ENCODE measurements at places on chromosomes 2 and 18.

DNA sequence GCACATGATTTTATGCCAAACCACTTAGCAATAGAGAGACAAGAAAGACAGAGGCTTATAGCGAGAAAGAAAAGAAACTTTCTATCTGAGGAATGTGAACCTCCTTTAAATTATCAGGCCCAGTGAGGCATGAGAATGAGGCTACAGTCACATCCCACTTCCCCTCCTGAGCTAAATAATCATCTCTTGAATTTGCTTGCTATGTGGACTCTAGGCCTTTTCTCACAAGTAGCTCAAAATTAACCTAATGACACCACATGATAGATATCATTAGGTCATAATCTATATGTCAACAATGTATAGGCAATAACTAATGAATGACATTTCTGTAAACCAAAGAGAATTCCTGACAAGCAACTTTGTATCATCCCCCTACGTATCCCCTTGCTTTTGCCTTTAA is 301.5 kb upstream of the MGAT5 start:
- no peak for DNase-seq

- no peak for DNase-seq
Measured at GRCh38 chr2:65358678-65359400, 73.6 kb downstream of the SPRED2 start.

- no peak for DNase-seq
Measured at GRCh38 chr2:231615058-231615671, 22.5 kb downstream of the TEX44 start.

DNA sequence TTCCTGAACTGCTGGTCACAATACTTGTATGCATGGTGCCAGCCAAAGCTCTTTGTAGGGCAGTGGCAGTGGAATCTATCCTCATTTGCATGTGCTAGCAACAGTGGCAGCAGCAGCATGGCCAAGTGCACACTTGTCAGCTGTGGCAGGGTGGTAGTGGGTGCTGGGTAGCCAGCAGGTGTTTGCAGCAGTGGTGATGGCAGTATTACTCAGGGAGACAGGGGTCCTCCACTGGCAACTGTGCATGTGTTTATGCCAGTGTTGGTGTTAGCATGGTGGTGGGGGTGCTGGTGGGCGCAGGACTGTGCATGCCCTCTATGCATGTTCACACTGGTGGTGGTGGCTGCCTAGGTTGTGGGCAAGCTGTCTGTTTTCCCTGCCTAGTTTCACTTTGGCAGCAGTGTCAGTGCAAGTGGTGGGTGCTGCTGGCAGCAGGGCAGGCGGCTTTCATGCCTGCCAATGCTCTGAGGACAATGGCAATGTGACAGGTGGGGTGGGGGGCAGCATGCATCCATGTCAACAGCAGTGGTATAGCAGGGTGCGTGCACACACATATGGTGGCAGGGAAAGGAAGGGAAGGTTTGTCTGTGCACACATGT is 41.2 kb downstream of the GALNT13 start:
- no peak for DNase-seq

DNA sequence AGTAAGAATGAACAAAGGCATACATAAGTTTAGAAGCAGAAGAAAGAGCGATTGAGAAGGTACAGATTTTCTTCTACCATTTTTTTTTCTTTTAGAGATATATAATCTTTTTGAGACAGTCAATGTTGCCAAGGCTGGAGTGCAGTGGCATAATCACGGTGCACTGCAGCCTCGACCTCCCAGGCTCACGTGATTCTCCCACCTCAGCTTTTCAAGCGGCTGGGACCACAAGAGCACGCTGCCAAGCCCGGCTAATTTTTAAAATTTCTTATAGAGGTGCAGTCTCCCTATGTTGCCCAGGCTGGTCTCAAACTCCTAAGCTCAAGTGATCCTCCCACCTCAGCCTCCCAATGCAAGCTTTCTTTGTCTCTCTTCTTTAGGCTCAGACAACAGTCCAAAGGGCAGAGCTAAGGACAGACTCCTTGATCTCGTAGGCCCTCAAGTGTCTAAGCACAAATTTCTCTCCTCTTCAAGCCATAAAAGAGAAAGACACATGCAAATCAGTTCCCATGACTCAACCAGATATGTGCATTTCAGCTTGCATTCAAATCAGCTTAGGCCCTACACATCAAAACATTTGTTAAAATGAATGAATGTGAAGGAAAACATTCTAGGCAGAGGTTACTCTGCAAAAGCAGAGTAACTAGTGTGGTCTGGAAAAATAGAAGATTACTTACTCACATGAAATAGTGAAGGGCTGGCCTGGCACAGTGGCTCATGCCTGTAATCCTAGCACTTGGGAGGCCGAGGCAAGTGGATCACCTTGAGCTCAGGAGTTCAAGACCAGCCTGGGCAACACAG is 18.0 kb downstream of the ITSN2 start:
- DNase-seq, result no peak
